Hair follicular keratinocyte (primary cell): ENCODE measurements at places on chromosomes 1 and 21. TPM values are rescaled to one million over a fixed set of nuclear protein-coding genes. Genes with fewer than 3 reads are reported as not detected.

Gene MINDY1
- total RNA-seq, result 8.8 and 12.7 TPM in 2 replicates

Gene CFHR2
- not detected in 2 replicates for total RNA-seq

Gene OPTC
- not detected in 2 replicates for total RNA-seq

Gene TRABD2B
- 0.08 TPM in 1 of 2 replicates, not detected in the other for total RNA-seq

Gene RPE65
- not detected in 2 replicates for total RNA-seq

Gene ACKR1
- total RNA-seq, result not detected in 2 replicates

Gene TDRD5
- not detected in 2 replicates for total RNA-seq

Gene LCE3E
- 0.68 and 1.6 TPM in 2 replicates for total RNA-seq

Gene PLA2G2D
- total RNA-seq, result not detected in 2 replicates

Gene PTPN22
- total RNA-seq, result 0.23 and 0.39 TPM in 2 replicates

Gene ARHGAP30
- total RNA-seq, result not detected in 2 replicates

Gene MR1
- 17.0 and 22.5 TPM in 2 replicates for total RNA-seq

Gene ACTL8
- total RNA-seq, result not detected in 2 replicates

Gene C1orf185
- not detected in 2 replicates for total RNA-seq

Gene S100A3
- total RNA-seq, result 7.7 and 12.7 TPM in 2 replicates

Gene NDUFS5
- 485 and 577 TPM in 2 replicates for total RNA-seq

Gene TMPRSS2
- not detected in 2 replicates for total RNA-seq

Gene KLHDC7A
- not detected in 2 replicates for total RNA-seq

Gene RGSL1
- total RNA-seq, result not detected in 2 replicates

Gene OR2L8
- total RNA-seq, result not detected in 2 replicates

Gene ALX3
- not detected in 2 replicates for total RNA-seq

Gene RAB13
- total RNA-seq, result 26.1 and 33.9 TPM in 2 replicates

Gene FAM229A
- 1.2 and 1.5 TPM in 2 replicates for total RNA-seq

Gene KRTAP7-1
- total RNA-seq, result not detected in 2 replicates

Gene LCE1E
- 0.91 TPM in 1 of 2 replicates, not detected in the other for total RNA-seq

Gene SLC44A5
- 1.3 and 2.0 TPM in 2 replicates for total RNA-seq

Gene NID1
- 4.6 and 8.4 TPM in 2 replicates for total RNA-seq

Gene ADAMTSL4
- total RNA-seq, result 8.5 and 18.4 TPM in 2 replicates

Gene CFAP45
- total RNA-seq, result 0.11 and 0.55 TPM in 2 replicates

Gene GLUL
- total RNA-seq, result 403 and 430 TPM in 2 replicates
